Stimulated activated CD4-positive, alpha-beta T cell treated with anti-CD3 and anti-CD28 coated beads, Interleukin-4, amount 100 ng/mL, for 4 hours (primary cell): ENCODE measurements at places on chromosomes 11 and 22.

DNA sequence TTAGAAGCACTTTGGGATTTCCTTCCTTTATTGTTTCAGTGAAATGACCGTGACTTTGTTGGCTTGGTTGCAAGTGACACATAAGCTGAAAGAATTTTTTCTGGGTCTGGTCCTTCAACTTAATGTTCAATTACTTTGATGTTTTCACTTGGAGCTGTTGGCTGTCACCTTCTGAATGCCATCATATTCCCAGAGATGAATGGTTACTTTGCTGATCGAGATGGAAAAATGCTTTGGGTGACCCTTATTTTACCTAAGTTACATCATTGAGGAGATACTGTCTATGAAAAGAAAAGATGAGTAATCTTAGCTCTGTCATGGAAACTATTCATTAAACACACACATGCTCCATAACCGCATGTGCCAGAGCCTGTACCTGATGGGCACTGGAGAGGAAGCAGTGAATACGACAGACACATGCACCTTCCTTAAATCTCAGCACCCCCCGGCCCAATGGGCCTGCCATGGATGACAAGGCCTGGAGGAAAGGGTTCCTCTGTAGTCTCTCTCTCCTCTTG lies 76.9 kb downstream of the TENM4 start:
- no peak for DNase-seq

GRCh38 chr11:46684367-46684766 lies 16.1 kb downstream of the ARHGAP1 start:
- DNase-seq, result no peak

DNA sequence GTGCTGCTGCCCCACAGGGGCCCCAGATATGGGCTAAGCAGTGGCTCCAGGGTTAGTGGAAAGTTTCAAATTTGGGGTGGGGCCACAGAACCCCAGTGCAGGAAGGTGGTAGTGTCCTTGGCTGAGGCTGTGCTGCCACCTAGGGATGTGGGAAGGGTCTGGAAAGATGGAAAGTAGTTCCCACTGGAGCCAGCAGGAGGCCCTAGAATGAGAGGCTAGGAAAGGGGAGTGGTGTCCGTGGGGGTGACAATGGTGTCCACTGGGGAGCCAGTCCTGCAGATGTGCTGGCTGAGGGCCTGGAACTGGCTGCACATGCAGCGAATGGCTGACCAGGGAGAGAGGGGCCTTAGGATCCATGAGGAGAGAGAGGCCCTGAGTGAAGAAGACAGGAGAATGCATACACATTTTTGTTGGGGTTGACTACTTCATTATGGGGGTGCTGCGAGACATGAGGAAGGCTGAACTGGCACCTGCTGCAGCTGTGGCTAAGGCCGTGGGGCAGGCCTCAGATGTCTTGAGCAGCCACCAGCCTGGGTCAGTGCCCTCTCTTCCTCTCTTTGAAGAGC lies 21.1 kb downstream of the RFPL3 start:
- DNase-seq, result no peak

GRCh38 chr11:1694846-1695547 lies 2.0 kb upstream of the KRTAP5-6 start:
- DNase-seq, result no peak

DNA sequence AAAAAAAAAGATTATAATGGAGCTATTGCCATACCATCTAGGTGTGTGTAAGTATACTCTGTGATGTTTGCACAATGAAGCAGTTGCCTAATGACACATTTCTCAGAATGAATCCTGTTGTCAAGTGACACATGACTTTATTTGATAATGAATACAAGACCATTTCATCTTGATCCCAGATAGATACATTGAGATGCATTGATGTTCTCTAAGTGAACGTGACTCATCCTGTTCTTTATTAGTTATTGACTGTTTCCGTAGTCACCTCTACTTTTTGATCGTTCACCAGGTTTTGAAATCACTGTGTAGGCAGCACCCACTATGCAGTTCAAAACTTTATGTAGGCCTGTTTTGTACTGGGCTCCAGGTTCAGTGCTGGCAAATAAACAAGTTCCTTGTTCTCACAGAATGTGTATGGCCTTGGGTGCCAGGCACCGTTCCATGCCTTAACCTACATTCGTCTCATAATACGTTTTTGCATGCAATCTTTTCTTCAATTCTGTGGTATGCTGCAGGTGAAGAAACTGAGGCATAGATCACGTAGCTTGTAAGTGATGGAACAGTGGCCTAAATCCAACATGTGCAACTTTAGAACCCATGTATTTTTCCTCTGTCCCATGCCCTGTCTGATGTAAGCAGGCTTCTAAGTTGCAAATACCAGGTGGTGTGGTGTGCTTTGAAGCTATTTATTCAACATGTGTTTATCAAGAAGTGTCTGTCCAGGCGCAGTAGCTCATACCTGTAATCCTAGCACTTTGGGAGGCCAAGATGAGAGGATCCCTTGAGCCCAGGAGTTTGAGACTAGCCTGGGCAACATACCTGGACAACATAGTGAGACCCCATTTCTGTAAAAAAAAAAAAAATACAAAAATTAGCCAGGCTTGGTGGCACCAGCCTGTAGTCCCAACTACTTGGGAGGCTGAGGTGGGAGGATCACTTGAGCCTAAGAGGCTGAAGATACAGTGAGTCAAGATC lies 10.4 kb downstream of the SREBF2 start:
- DNase-seq, result no peak

DNA sequence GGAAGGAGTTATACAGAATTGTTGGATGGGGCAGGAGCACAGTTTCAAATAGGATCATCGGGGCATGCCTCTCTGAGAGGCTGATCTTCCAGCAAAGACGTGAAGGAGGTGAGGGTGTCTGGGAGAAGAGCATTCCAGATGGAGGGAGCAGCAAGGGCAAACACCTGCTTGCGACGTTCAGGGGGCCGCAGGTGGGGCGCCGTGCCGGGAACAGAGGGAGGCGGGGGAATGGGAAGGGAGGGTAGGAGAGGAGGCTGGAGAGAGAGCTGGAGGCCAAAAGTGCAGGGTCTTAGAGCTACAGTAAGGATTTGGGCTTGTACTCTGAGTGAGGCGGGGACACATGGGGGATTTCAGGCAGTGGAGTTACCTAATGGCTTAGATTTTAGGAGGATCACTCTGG lies 13.6 kb downstream of the APOL5 start:
- no peak for DNase-seq

DNA sequence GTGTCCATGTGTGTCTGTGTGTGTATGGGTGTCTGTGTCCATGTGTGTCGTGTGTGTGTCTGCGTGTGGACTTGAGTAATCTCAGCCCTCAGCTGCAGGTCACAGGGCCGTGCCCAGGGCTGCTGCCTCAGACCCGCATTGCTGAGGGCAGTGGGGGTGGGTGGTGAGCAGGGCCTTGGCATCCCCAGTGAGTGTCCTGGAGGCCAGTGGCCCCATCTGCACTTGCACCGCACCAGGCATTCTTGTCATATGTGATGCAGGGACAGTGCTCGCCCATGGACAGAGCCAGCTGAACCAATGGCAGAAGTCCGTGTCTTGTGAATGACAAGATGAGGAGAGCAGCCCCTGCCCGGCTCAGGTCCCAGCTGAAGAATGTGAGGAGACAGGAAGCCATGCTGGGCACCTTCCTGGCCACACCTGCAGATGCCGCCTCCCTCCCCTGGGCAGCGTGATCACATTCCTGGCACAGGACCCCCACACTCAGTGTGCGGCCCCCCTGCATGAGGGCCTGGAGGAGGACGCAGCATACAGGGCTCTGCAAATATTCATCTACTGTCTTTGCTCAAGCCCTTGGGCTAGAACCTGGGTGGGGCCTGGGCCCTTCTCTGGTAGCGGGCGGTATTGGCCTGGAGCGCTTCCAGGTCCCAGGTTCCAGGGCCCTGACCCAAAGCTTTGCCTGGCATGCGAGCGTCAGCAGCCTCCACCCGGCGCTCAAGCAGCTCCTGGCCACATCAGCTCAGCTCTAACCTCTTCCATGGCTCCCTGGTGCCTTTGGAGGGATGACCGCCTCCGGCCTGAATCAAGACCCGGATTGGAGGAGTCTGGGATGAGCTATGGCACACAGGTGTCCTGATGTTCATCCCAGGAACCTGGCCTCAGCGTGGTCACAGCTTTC lies 3.9 kb downstream of the ALDH3B2 start:
- DNase-seq, result no peak

DNA sequence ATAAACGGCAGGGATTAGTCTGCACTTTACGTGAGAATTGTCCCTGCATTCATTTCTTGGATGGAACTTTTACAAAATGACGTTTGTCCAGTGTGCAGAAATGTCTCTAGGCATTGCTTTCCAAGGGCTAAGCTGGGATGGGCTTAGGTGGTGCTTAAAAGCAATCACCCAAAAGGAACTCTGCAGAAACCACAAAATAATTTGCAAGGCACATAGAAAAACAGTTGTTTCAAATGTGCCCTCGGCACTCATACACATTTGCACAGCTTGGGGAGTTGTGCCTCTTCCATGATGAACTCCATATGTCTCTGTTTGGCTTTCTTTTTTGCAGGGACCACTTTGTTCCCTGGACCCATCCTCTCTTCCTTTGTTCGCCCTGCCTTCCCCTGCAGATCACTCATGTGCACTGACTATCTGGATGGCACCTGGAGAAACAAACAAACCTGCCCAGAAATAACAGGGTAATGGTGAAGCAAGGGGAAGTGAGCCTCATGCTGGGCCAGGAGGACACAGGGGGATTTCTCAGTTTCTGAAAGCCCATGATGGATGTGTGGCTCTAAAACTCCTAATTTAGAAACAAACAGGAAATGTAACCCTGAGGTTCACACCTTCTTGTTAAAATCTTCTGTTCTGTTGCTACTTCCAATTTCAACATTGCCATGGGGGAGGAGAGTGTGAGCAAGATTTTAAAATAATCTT lies 150.2 kb downstream of the SNX19 start:
- no peak for DNase-seq

GRCh38 chr22:49925525-49926128 lies 7.2 kb downstream of the CRELD2 start:
- DNase-seq, result peak; percentile 83

DNA sequence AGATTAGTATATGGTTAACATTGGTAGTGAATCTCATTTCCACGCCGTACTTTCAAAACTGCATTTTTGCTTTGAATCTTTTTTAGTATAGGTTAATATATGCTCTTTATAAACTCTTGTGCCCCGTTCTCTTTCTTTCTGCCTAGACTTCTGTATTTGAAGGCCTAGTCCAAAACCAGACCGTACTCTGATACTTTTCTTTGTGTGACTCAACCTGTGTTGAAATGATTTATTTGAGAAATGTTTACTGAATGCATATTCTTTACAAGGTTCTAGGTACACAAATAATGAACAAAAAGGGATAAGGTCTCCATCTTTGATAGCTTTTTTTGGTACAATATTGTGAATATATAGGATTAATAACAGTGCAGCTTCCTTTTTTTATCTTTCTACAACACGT lies 68.3 kb downstream of the HIPK3 start:
- no peak for DNase-seq

- no peak for DNase-seq
These were observed 747.8 kb downstream of the BRD1 start for GRCh38 chr22:49079743-49080500.

DNA sequence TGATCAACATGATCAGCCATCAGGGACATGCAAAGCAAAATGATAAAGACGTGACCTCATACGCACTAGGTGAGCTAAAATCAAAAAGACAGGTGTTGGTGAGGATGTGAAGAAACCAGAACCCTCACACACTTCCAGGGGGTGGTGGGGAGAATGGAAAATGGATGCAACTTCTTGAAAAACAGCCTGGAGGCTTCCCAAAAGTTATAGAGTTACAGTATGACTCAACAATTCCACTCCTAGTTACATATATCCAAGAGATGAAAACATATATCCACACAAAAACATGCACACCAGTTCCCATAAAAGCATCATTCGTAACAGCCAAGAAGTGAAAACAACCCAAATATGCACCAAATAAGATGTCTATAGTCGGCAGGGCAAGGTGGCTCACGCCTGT lies 42.1 kb upstream of the APLNR start:
- DNase-seq, result no peak

DNA sequence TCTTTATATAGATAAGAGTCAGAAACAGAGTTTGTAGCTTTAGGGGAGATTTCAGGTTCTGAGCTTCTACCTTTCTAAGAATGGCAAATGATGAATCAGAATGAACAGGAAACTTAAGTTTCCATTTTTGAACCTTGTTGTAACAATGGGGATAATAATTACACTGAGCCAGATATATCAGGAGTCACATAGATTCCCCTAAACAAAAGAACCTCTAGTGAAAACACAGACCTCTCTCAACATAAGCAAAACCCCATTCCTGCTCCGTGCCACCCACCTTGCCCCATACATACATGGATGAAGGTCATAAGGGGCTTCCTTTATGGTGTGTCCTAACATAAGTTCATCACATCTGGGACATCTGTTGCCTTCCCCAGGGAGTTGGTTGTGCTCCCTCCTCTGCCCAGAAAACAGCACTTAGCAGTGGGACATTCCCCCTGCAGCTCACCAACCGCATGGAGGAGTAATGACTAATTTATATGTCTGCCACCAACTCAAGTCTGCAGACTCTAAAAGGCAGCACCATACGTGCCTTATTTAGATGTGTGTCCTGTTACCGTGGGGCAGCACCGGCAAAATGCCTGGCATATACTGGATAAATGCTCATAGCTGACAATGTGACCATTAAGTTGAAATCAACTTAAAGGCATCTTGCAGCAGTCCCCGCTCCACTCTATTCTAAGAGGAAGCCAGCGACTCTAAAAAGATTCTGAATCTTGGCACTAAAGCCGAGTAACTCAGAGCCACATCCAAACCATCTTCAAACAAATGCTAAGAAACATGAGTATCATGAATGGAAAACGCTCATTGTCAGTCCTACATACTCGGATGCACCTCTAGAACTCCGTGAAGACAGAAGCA lies 8.0 kb downstream of the JAML start:
- peak; percentile 37 for DNase-seq

DNA sequence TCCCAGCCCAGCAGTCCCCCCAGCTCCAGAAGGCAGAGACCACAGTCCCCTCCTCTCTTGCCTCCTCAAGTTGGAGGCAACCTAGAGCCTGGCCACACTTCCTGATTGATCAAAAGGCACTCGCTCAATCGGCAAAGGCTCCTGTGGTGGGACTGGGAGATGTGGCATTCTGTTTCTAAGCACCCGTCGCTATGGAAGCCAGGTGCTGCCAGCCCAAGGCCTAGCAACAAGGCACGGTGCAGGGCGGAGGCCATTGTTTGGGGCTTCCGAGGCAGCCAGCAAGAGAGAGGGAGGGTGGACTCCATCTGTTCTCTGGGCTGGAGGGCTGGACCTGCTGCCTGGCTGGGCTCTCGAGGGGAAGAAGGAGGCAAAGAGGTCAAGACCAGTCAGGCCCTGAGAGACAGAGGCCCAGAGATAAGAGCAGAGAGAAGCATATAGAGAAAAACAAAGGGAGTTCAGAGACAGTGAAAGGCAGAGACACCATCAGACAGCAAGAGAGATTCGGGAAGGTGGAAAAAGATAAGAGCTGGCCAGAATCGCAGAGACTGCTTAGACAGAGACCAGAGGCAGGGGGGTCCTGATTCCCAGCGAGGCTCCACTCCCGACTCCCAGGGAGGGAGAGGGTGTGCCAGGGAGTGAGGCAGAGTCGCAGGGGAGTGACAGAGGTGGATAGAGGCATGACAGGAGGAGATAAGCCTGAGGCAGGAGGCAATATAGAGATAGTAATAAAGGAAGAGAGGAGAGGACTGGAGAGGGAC lies 21.2 kb downstream of the PDE2A start:
- no peak for DNase-seq

GRCh38 chr22:41445129-41446056 lies 1.2 kb downstream of the TOB2 start:
- no peak for DNase-seq
